Cortex of kidney (tissue), 1 donor: ENCODE measurements at places on chromosomes 5 and 9.
A peak's percentile ranks its signal among the peaks of the same experiment; 100 is the strongest.

- DNase-seq, result no peak
Measured at GRCh38 chr9:77271023-77271690, 93.8 kb downstream of the VPS13A start.

DNA sequence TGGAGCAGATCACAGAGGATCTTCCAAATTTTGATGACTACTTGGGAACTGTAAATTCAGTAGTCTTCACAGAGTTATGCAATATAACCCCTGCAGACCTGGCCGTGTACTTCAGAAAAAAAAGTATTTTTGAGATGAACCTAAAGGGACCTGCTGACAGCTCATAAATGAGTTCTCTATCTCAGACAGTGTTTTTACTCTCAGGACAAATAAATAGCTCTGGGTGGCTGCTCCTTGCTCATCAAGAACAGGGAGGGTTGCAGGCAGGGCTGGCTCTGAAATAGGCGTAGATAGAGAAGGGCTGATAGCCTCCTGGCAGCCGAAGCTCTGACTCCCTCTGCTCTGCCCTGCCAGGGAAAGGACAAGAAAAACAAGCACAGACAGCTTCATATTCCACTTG is 64.8 kb downstream of the PLAC8L1 start:
- DNase-seq, result no peak

DNA sequence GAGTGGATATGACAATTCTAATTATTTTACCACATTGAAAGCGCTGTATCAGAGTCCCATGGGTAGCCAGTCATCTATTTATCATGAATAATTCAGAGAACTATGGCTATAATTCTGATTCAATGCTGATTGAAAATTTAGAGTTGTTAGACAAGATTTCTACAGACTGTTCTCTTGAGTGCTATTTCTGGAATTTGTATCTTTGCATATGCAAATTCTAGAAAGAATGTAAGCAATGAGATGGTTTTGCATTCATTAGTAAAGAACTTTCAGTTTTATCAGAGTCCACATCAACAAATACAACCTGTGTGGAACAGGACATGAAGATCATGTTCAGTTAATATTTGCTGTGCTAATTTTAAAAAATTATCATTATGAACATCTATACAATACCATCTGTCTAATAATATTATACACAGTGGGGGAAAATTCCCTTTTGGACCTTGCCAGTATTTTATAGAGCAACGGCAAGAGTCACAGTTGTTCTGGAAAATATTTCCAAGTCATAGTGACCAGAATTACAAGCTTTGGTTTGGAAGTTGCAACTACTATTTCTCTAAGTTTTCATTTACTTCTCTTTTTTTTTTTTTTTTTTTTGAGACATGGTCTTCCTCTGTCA is 372.7 kb upstream of the PTGER4 start:
- DNase-seq, result no peak

DNA sequence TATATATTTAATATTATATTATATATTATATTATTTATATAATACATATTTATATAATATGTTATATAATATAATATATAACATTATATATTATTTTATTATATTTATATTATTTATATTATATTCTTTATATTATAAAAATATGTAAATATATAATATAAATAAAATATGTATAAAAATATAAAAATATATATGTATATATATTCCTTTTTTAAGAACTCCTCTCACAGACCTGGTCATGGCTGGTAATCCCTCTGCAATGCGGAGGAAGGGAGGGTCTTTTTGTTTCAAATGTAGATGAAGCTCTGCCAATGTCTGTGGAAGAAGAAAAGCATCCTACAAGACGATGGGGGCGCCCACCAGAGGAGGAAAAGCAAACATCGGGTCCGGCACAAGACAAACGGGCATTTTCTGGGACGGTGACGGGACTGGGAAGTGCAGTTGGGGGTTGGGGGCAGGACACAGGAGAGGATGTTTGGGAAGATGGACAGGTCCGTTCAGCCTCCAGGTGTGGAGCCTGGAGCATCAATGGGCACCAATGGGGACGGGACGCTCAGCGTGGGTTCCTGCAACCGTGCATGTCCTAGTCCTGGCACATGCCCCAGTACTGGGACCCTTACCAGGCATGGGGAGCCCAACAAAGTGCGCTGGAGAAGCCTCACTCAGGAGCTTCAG is 194.0 kb downstream of the IRX1 start:
- no peak for DNase-seq

DNA sequence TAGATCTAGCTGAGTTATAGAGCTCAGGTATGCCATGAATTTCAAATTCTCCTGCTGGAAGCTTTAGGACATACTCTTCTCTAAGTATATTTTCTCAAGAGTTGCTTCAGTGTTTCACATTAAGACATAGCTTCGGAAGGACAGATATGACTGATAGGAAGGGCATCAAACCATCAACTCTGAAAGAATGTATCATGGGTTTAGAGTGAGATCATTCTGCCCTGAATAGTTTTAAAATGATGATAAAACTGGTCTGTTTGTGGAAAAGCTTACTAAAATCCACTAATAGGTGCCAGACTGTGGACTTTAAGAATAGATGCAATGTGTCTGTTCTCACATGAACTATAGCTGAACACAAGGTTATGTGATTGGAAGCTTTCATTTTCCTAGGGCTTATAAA is 8.4 kb downstream of the SPEF2 start:
- no peak for DNase-seq

DNA sequence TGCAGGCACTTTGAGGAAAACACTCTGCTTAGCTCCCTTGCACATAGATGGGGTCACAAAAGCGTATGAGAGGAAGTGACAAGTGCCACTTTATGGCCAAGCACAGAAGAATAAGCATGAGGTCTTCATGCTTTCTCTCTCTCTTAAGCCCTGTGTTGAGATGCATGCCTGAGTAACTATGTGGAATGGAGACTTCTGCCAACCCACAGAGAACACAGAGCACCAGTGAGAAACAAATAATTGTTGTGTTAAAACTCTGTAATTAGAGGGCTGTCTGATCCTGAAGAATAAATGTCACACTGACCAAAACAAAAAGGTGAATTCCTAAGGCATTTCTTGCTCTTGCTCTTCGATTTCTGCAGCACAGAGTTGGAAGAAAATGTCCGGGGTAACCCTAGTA is 488.5 kb downstream of the CTNND2 start:
- no peak for DNase-seq

DNA sequence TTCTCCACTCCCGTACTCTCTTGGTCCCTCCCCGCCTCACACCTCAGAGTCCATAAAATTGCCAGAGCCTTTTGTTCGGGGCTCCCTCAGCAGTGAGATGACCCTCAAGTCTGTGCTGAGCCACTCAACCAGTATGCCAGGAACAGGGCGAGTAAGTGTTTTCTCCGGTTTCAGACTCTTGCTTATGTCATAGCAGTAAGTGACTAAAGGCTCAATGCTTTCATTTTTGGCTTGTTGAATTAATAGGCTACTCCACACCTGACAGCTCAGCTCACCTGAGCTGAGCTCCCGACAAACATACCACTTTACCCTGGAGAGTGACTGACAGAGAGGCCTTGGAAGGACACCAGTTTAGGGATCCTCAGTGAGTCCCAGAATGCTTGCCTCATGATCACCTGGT is 30.5 kb downstream of the PCSK1 start:
- DNase-seq, result no peak

DNA sequence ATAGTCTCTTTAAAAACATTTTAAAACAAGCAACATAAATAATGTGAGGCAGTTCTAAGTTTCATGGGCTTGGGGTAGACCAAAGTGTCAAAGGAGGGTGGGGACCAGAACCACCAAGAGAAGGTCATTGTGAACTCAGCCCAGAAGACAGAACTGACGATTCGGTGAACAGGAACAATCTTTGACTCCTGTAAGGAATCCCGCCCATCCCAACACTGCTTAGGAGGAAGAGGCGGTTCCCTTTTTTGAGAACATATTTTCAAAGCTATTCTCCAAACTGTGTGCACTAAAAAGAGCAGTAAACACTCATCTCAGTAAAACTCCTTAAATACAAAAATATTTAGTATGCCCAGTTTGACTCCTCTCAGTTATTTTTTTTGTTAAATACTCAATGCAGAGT is 176.5 kb upstream of the TLE4 start:
- no peak for DNase-seq

- DNase-seq, result no peak
Measured at GRCh38 chr9:76605321-76605900, 146.4 kb downstream of the GCNT1 start.

DNA sequence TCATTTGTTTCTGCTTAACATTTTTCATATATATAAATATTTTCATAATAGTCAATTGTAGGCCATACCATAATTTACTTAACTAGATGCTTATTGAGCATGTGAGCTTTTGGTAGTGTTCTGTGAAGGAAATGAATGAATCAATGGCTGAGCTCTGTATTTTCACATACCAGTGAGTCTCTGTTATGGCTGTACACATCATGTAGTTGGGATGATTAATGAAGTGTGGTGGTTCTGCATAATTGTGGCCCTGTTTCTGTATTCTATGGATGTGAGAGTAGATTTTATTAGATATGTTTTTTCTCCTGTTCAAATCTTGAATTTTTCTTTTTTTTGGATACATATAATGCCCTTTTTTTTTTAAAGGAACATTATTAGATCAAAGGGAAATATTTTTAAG is 56.2 kb downstream of the CTNNA1 start:
- no peak for DNase-seq

GRCh38 chr5:35869685-35870277 is 13.1 kb downstream of the IL7R start:
- DNase-seq, result no peak

DNA sequence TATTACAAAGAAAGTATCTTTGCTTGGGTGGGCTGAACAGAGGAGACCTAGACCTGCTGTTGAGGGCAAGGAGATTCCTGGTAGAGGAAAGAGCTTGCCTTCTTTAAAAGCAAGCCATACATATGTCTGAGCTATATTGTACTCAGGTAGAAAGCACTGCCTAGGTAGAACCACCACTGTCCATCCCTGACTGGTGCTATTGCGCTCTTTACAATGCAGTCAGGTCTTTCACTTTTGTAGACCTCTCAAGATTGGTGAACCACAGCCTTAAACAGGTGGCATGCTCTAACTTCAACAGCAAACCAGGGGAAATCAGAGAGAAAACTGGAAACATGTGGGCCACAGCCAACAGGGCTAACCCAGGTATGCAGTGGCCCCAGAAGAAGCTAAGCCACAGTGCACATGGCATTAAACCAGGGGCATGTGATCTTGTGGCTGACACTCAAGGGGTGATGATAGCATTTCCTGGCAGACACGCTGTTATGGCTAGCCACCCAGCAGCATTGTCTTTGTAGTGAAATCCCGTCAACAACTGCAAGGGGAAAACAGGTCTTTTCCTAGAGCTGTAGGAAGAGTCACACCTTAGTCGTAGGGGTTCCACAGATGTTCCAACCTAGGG is 253.9 kb upstream of the PCSK5 start:
- no peak for DNase-seq

- no peak for DNase-seq
Measured at GRCh38 chr9:135455401-135456030, 24.1 kb upstream of the PPP1R26 start.

- DNase-seq, result peak; percentile 98
Measured at GRCh38 chr9:70418822-70419555, 4.5 kb upstream of the KLF9 start.

DNA sequence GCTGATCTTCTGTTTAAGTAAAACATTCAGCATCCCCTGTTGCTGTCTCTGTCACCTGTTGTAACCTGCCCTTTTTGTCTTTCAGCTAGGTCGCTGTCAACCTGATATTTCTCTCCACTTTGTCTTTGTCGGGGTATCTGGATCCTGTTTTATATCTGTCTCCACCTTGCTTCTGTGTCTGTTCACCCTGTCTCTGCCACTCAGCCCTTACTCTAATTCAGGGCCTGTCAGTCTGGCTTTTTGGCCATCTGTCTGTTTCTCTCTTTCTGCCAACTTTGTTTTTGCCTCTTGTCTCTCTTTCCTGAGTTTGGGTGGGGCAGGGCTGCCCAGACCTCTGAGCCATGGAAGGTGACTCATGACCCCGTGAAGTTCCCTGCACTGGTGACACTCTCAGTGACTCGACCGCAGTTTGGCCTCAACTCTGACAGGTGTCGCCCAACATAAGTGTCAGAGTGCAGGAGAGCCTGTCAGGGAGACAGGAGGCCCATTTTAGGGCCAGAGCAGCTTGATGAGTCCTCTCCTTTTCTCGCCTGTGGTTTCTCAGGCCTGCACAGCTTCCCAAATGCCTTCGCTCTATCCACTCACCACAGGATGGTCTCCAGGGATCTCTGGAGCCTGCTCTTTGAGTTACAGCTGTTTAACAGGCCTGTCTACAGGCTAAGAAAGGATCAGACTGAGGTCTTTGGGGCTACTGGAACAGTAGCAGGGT is 868 bp downstream of the ZBTB43 start:
- DNase-seq, result no peak

- DNase-seq, result no peak
Measured at GRCh38 chr5:177306674-177307543, 3.3 kb downstream of the PRELID1 start.

- DNase-seq, result no peak
Measured at GRCh38 chr9:2765250-2765880, 48.1 kb downstream of the KCNV2 start.
